ENCODE measurements at places on chromosomes 7 and 10. TPM values are rescaled to one million over a fixed set of nuclear protein-coding genes. Genes with fewer than 3 reads are reported as not detected.

Gene MSMB
- not detected for total RNA-seq

Gene MUC3A
- total RNA-seq, result not detected

Gene NODAL
- total RNA-seq, result not detected

Gene CDNF
- 1.6 TPM for total RNA-seq

Gene PHKG1
- 4.0 TPM for total RNA-seq

Gene PODXL
- total RNA-seq, result 5.8 TPM

Gene FZD1
- 0.49 TPM for total RNA-seq

Gene SAP25
- 51.7 TPM for total RNA-seq

Gene YAE1
- 20.0 TPM for total RNA-seq

Gene SPDYE8
- not detected for total RNA-seq

Data from B cell (primary cell).